ENCODE measurements at places on chromosomes 11 and 22.

DNA sequence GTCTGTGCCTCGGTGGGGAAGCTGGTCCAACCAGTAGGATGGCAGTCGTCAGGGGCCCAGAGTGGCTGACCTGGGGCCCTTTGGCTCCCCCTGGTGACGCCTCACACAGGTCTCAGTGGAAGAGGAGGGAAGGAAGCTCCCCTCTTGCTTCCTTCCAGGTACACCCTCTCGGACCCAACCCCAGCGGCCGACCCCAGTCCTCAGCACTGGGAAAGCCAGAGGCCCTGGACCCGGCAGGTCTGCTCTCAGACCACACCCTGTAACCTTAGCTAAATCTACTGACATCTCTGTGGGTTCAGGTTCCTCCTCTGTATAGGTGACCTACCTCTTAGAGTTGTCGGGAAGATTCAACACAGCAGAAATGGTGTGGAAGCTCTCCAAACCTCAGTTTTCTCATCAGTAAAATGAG, 3.4 kb upstream of the SCUBE1 start:
- DNase-seq, result no peak

GRCh38 chr11:123284454-123284853, 89.4 kb upstream of the CLMP start:
- DNase-seq, result no peak

DNA sequence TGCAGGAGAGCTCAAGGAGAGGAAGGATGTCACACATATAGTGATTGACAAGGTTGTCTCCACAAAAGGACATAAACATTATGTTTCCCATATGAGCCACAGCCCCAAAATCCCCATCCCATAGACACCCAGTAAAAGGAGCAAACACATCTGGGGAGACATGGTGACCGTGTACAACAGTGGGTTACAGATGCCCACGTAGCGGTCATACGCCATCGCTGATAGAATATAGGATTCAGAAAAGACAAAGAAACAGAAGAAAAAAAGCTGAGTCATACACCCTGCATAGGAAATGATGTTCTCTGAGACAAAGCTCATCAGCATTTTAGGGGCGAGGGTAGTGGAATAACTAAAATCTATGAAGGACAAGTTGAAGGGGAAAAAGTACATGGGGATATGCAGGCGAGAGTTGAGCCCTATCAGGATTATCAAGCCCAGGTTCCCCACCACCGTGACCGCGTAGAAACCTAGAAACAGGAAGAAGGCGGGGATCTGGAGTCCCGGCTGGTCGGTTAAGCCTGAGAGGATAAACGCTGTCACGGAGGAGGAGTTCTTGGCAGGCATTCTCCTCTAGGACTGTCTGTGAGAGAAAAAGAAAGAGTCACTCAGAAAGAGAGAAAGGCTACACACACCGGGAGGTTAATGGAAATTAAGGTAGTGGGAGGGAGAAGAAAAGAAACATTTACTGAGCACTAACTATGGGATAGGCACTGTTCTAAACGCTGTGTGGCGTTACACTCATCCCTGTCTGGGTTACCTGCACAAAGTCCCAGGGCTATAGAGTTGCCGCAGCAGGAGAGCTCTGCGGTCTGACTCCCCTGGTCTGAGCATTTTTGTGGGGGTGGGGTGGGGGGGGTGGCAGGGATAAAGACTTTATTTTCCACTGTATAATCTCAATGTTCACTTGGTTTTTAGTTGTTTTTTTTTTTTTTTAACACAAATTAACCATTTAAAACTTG, 36.1 kb upstream of the OR8B8 start:
- DNase-seq, result peak; percentile 29

DNA sequence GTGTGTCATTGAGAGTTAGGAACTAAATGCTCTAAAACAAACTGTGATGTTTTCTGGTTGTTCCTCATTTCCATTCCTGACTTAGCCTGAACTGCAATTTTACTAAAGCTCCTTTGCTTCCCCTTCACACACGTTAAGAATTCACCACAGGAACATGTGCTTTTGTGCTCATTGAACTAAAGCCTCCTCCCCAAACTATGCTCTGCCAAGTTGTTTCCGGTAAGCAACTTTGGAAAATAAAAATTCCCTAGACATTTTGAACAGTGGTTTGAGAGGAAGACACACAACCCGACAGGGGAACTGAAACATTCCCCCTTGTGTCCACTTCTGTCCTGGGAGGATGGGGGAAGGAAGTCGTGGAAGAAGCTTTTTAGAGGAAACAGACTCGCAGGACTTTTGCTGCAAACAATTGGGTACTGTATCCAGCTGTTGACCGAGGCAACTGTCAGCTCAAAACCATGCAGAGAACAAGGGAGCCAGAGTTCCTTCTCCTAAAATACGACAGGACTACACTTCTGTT, 66.9 kb downstream of the GAB2 start:
- DNase-seq, result no peak

- DNase-seq, result no peak
Measured at GRCh38 chr11:5639953-5640352, 15.2 kb downstream of the TRIM34 start.

DNA sequence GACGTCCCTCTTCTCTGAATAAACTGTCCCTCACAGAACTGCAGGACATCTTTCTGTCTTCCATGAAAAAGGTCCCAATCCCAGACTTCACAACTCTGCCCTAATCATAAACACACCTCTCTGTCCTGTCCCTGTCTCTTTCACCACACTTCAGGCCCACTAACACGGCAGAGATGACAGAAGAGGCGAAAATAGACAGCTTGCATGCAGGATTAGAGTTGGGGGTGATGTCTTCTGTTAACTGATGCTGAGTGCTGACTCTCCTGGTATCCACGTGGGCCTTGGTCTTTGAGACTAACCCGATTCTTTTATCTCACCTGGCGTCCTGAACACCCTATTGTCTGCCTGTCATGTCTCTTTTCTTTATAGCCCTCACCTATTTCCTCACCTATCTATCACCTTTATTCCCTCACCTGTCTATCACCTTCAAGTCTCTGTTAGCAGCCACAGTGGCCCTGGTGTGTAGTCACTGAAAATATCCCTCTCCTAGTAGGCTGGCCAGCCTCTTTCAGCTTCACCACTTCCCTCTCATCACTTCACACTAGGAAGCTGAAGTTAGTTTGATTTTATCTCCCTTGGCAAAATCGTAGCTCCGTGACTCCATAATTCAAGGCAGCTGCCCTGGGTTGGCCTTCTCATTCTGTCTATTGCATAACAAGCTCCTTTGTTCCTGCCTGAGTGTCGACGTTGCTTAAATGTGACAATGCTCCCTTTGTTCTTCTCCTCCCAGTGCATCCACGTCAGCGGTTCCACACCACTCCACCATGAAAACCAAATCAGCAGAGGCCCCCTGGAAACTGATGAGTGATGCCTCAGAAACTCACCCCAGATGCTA, 30.6 kb upstream of the DRD2 start:
- no peak for DNase-seq
